GOT3 (cell line): ENCODE measurements at places on chromosomes 2 and 18.
A peak's percentile ranks its signal among the peaks of the same experiment; 100 is the strongest.

DNA sequence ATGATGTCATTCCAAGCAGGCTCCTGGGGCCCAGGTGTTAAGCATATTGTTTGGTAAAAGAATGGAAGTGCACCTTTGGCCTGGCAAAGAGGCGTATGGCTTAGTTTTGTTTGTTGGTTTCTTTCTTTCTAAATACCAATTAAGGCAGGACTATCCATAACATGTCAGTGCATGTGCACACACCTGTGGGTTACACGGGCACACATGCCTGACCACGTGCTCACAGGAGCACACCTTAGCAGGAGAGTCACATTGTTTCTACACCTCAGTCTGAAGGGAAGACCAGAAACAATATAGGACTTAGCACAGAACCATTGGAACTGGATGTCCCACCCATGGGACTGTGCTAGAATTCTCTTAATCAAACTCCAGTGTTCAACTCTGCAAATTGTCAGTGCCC lies 127.8 kb downstream of the FBXO15 start:
- DNase-seq = no peak

GRCh38 chr2:29114586-29114945 lies 649 bp upstream of the CLIP4 start:
- DNase-seq = no peak

DNA sequence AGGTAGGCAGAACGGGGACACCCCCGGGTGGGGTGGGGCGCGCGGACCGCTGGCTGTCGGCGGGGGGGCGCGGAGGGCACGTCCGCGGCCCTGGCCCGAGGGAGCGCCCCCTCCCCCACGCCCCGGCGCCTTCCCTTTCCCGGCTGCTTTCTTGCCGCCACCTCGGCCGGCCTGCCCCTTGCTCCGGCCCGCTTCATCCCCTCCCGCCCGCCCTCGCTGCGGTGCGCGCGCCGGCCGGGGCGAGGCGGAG lies 443 bp downstream of the VAPA start:
- DNase-seq = no peak

DNA sequence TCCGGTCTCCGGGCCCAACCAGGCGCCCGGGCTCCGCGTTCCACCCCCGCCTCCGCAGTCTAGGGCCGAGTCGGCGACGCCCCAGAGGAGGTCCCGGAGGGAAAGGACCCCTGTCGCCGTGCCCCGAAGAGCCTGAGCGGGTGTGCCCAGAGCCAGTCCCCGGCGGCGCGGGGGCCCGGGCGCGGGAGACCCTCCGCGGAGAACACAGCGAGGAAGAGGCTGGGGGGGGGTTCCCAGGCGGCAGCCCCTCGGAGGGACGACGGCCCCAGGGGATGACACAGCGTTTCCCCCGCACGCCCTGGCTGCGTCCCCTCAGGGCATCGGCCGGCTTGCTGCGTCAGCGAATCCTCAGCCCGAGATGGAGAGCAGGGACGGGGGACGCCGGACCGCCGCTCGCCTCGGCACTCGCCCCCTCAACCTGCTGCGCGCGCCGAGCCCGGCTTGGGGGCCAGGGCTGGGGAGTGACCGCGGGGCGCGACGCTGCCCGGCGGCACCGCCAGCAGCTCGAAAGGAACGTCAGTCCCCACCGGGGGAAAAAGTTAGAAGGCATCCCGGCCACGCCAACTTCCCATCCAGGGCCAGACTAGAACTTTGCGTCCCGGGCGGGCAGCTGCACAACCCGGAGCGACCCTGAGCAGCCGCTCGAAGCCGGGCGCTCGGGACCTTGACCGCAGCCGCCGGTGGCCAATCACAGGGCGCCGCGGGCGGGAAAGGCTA lies 711 bp downstream of the SFXN5 start:
- DNase-seq = peak; percentile 40

GRCh38 chr2:236375973-236376476 lies 111.8 kb upstream of the ASB18 start:
- no peak for DNase-seq

GRCh38 chr2:174846941-174847938 lies 83.0 kb upstream of the CHRNA1 start:
- DNase-seq = no peak

DNA sequence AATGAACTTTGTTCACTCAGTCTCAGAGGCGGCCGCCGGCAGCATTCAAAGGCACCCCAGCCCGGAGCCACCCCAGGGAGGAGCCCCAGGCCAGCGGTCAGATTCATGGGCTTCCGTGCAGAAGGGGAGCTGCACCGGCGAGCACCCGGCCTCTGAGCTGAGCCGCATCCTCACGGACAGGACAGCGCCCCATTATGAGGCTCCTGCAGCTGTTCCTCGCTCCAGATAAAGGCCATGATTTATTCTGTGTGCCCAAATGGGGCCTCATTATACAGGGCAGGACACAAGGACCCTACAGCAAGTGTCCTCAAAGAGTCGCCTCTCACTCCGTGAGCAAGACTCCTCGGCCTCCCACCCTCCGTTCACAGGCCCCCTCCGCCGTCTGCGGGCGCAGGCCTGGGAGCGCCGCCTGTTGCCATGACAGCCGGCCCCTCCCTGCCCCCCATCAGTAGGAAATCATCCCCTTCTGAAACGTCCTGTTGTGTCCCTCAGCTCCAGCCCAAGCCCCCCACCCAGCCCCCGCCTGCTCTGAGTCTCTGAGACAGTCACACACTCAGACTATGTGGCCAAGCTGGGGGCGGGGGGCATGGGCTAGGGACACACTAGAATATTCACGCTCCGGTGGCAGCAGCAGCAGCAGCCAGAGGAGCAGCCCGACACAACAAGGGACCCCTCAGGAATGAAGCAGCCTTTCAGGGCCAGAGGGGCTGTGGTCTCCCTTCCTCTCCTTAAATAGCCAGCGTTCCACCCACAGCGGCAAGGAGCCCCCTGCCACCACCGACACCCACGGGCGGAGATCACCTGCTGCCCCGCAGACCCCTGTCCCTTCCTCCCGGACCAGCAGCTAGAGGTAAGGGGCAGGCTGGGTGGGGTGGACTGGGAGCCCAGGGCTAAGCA lies at the start of gene GPR17:
GPR17 (plus strand) TSS at position 759 of the 897 bp plus-strand sequence. CDS start 4,583 bp downstream, outside the sequence.
- DNase-seq = no peak

GRCh38 chr18:70457223-70457622 lies 168.4 kb downstream of the SOCS6 start:
- no peak for DNase-seq

GRCh38 chr2:237691908-237692600 lies 64.7 kb downstream of the LRRFIP1 start:
- DNase-seq = peak; percentile 71

DNA sequence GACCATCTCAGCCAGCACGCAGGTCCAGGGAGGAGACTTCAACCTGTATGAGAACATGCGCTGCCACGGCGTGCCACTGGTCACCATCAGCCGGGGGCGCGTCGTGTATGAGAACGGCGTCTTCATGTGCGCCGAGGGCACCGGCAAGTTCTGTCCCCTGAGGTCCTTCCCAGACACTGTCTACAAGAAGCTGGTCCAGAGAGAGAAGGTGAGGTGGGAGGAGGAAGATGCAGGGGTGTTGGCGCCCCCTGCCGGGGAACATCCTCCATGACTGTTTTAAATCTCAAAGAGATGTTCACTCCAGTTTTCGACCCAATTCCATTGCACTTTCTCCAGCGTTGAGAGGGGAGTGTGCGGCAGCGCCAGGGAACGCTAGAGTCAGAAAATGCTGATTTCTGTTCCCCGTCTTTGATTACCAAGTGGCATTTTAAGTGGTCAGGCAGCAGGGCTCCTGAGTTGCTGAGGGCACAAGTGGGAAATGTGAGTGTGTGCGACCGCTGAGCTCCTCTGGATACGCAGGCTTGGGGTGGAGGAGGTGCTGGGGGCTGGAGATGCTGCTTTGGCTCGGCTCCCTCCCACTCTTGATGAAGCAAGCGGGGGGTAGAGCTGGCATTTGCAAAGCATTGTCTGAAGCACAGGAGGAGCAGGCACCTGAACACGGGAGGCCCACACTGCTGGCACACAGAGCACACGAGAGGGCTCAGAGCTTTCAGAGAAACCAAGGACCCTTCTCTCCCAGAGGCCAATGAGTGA lies 27.7 kb upstream of the MAPRE3 start:
- DNase-seq = no peak

DNA sequence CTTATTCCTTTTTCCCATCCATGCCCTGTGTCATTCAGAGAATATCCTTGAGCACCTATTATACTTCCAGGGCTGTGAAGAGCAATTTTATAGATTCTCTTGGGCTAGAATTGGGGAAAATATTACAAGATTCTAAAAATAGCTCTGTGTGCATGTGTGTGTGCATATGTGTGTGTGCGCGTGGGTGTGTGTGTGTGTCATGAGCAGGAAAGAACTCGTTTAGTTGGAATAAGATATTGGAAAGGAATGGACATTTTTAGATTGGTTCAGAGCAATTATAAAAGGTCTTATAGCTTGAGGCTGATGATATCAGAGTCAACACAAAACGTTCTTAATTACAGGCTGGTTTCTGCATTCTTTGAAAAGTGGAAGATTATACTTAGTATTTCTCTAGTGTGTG lies 212.1 kb upstream of the COPS8 start:
- no peak for DNase-seq

DNA sequence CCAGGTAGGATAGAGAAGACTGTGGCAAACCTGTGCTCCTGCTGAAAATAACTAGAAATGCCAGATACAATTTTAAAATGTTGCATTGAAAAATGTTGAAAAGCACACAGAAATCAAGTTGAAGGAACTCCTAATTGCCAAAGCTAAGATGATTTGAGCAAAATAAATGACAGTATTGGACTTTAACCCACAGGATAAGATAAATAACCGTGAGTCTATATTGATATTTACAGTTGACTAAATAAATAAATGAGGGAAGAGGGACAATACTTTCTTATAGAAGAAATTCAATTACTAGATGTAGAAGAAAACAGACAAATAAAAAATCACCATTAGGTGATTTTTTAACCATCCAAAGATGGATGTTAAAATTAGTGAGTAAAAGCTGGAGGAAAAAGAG lies 59.0 kb downstream of the CWC22 start:
- DNase-seq = no peak

- DNase-seq = no peak
Measured at GRCh38 chr2:226410247-226410835, 389.3 kb downstream of the IRS1 start.

GRCh38 chr2:239171643-239172042 lies 229.2 kb downstream of the HDAC4 start:
- DNase-seq = no peak

DNA sequence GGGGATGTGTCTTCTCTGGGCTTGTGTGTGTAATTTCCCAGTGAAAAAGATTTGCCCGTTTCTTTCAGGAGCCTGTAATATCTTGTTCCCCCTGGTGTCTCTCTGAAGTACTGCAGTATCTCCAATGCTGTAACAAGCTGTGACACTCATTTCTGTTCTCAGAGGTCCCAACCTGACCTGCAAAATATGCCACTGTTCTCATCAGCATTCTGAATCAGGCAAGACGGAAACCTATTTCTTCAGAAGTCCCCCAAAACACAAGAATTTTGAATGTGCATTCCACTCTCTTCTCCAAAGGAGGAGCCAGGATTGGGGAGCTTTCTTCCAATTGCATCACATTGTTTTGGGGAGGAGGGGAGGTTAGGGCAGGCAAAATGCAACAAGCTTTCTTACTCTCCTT lies 77.0 kb upstream of the CNGA3 start:
- no peak for DNase-seq

DNA sequence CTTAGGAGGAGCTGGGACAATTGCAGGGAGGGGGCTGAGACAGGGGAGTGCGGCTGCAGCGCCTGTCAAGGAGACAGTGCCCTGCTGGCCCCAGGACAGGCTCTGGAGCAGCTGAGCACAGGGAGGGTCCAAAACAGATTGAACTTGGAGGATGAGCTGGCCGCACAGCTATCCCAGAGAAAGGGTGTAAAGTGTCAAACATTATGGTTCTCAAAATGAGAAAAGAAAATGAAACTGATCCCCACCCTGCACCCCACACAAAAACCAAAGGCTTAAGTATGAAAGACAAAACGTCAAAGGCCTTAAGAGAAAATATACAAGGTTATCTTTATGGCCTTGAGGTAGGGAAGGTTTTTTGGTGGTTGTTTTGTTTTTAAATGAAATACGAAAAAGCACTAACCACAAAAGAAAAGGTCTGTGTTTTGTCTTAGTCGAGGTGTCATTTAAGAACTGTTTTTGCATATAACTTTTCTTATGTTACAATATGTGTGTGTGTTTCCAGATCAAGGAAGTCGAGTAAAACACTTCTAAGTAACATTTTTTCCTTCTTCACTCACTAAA lies 111.8 kb downstream of the HDAC4 start:
- no peak for DNase-seq

GRCh38 chr2:160328811-160329527 lies 128.9 kb upstream of the ITGB6 start:
- no peak for DNase-seq

DNA sequence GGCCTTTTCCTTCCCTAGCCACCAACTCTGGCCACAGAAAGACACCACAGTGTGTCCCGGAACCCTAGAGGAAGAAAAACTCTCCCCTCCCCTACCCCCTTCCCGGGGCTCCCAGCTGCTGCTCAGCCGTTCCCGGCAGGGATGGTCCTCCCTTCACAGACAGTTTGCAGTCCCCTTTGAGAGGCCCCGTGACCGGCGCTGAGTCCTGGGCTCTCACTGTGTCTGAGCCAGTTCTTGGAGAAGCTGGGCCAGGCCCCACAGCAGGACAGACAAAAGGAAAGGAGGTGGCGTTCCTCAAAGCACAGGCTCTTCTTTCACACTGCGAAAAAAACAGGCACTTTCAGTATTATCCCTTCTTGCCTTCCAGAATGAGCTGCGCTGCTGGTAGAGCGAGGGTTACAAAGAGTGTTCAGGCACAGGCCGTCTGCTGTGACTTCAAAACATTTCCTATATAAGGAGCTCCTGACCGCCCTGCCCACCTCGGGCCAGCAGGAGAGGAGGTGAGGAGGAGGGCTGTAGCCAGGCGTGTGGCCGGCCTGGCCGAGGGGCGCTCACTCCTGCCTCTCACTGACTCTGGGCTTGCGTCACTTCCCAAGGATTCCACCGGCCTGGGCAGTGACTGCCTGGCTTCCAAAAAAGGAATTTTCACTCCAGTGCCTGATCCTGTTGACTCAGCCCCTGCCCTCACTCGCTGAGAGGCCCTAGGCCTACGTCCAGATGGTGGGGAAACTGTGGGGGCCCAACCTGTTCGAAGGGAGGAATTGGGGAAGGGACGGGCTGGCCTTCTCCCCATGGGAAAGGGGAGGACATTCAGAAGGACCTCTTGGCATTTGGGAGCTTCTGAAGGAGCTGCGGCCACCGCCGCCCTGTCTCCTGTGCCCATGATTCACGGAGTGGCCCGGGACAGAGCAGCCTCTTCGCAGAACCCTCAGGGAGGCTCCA lies 24.9 kb downstream of the CIDEA start:
- peak; percentile 16 for DNase-seq

DNA sequence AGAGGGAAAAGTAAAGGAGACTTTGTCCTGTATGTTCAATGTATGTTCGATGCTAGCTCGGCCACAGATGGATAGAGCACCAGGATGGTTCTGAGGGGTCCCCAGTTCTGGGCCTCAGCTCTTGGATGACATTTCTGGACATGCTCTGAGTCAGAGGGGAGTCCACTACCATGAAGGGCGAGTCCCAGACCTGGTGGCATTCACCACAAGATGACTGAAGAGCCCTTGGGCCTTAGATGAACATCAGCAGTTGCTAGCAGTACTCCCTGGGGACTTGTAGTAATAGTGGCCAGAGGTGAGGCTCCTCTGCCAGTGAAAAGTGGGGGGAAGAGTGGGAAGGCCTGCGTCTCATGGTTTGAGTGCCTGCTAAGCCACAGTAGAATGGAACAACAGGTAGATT lies 109.5 kb downstream of the GRB14 start:
- DNase-seq = no peak

GRCh38 chr2:210286123-210286680 lies 28.8 kb downstream of the MYL1 start:
- no peak for DNase-seq
